Thoracic aorta (tissue), 2 donors: ENCODE measurements at places on chromosomes 3 and 15. TPM values are rescaled to one million over a fixed set of nuclear protein-coding genes. Genes with fewer than 3 reads are reported as not detected.

RGMA gene
- total RNA-seq = 55.7 TPM

ZNF106 gene
- total RNA-seq = 83.8 TPM

GALNT15 gene
- 167 TPM for total RNA-seq

PPIP5K1 gene
- total RNA-seq = 61.2 TPM

PLA2G4E gene
- total RNA-seq = not detected

MAGI1 gene
- total RNA-seq = 88.5 TPM

ABHD5 gene
- total RNA-seq = 37.1 TPM

NDN gene
- total RNA-seq = 30.6 TPM

TNFAIP8L3 gene
- 42.0 TPM for total RNA-seq

GOLGA6B gene
- not detected for total RNA-seq

HRG gene
- total RNA-seq = not detected

GATM gene
- 27.6 TPM for total RNA-seq

RASGRF1 gene
- total RNA-seq = not detected

PIERCE2 gene
- not detected for total RNA-seq

RPUSD2 gene
- total RNA-seq = 9.8 TPM

IGSF11 gene
- total RNA-seq = 0.71 TPM

PLOD2 gene
- total RNA-seq = 92.6 TPM

LRRIQ4 gene
- not detected for total RNA-seq
